Fibroblast of mammary gland (primary cell): ENCODE measurements at places on chromosomes 1 and 21.
A peak's percentile ranks its signal among the peaks of the same experiment; 100 is the strongest.

GRCh38 chr1:29820401-29820800 lies 584.1 kb downstream of the PTPRU start:
- DNase-seq = no peak

- no peak for DNase-seq
Observed at GRCh38 chr1:184879876-184880557, 94.3 kb downstream of the NIBAN1 start.

DNA sequence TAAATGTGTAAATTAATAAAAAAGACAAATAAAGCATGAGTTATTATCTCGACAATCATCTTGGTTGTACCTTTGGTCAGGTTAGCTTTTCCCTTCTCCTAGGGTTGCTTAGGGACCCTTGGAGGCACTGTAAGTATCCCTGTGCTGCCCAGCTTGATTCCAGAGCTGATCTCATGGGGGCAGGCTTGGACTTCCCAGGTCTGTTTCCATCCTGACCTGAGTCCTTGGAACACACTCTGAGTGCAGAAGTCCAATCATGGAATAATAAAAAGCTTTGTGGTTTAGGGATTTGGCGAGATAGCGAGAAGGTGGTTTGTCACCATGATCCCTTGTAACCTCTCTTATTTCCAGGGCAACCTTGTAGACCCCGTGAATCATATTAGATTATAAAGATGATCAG lies 18.7 kb upstream of the PAPPA2 start:
- no peak for DNase-seq

DNA sequence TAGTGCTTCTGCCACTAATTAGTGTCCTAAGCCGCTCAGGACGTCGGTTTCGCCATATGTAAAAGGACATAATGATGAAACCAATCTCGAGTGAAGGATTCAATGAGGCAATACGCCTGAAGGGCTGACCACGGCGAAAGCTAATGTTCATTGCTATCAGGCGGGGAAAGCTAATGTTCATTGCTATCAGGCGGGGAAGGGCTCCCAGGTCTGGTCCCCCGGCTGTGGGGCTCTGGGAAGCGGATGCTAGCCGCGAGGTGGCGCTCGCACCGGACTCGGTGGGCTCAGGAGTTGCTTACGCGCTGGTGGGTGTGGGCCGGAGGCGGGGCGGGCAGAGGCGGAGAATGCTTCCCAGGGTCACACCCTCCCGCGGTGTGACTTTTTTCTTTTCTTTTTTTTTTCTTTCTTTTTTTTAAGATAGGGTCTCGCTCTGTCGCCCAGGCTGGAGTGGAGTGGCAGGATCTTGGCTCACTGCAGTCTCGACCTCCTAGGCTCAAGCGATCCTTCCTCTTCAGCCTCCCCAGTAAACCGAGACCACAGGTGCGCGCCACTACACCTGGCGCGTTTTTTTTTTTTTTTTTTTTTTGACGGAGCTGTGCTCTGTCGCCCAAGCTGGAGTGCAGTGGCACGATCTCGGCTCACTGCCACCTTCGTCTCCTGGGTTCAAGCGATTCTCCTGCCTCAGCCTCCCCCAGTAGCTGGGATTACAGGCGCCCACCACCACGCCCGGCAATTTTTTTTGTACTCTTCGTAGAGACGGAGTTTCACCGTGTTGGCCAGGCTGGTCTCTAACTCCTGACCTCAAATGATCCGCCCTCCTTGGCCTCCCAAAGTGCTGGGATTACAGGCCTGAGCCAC lies 1.1 kb upstream of the PEAR1 start:
- peak; percentile 83 for DNase-seq

GRCh38 chr1:8013800-8014199 lies 12.3 kb downstream of the ERRFI1 start:
- DNase-seq = peak; percentile 3

GRCh38 chr1:238562341-238562740 lies 671.6 kb upstream of the ZP4 start:
- DNase-seq = peak; percentile 47

- DNase-seq = no peak
Observed at GRCh38 chr21:36888466-36888865, 78.0 kb downstream of the HLCS start.

- no peak for DNase-seq
Observed at GRCh38 chr1:222938986-222939385, 124.1 kb downstream of the DISP1 start.
